Fibroblast of skin of right biceps (primary cell): ENCODE measurements at places on chromosomes 1 and 21.

- peak; percentile 23 for DNase-seq
Measured at GRCh38 chr1:45843474-45843905, 40.1 kb downstream of the MAST2 start.

DNA sequence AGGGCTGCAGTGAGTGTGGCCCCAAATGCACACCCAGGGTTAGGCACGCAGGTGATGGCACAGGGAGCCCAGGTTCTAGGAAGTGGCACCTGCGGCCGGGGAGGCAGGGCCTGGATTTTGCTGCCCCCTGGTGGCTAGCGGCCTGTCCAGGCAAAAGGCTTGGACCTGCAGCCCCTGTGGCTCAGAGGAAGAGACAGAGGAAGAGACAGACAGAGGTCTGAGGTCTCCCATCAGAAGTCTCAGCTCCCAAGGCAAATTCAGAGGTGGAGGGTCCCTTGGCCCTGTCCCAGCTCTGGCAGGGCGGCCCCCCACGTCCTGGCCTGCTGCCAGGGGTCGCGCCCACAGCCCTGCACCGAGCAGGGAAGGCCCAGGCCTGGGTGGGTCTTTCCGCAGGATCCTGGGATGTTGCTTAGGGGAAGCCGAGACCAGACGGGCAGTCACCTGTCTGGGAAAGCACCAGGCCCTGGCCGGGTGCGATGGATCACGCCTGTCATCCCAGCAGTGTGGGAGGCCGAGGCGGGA lies 8.0 kb upstream of the TNFRSF14 start:
- DNase-seq, result peak; percentile 54

DNA sequence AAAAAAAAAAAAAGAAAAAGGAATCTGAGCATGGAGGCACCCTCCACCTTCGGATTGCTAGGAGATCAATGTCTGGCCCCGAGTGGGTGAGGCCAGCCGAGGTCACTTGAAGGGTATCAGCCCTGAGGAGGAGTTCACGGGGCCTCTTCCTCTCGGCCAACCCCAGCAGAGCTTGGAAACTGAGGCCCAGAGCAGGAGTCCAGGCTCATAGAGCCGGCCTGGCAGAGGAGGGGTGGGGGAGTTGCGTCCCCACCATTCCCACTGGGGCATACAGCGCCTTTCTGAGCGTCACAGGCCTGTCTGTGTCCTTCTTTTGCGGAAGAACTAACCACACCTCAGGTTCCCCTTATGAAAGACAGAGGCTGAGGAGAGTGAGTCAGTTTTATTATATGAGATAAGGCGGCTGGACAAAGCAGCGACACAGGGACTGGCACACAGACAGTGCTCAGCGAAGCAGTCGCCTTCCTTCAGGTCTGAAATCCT lies 17.1 kb upstream of the EPHA2 start:
- peak; percentile 59 for DNase-seq

DNA sequence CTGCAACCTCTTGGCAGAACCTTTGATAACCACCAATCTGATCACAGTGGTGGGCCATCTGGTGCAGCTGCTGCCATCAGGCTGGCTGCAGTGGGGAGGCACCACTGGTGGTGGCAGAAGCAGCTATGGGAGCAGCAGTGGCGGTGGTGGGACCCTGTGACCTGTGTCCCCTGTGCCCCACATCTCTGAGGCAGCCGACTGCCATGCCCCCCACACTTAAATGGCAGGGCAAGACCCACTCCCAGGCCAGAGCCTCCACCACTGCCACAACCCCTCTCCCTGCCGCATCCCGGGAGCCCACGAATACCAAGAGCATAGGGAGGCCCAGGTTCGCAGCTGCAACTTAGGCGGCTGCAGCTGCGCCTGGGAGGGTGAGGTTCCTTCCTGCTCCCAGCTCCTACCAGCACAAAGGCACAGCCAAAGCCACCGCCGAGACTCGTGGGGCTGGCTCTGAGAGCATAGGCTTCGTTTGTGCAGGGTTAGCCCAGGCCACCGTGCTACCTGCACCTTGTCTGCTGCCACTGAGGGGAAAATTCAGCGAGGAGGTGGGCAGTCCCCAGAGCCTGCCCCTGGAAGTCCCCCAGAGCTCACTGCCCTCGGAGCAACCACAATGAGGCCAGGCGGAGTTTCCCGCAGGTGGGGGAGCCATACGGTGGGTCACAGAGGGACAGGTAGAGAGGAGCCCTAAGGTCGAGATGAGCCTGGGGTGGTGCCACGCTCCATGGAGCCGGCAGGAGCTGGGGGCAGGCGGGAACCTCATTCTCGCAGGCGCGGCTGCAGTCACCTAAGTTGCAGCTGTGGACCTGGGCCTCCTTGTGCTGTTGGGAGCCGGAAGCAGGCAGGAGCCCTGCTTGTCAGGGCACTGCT lies 518.7 kb downstream of the RWDD3 start:
- DNase-seq, result no peak

GRCh38 chr1:30947212-30947611 lies 38.7 kb upstream of the SDC3 start:
- no peak for DNase-seq

DNA sequence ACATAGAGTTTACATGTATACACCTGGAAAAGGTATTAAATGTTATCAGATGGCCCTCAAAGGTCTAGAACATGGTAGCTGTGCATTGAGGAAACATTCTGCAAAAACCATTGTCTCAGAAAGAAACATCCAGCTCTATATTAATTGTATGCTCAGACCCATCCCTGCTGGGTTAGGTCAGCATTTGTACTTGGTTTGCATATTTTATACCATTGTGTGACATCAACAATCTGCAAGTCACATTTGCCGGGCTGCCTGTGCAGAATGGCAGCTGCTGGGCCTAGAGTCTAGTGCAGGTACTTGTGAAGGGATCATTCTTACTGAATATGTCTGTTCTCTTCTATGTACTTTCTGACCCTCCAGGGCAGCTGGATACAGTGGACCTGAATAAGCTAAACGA lies 43.9 kb upstream of the LAMC2 start:
- no peak for DNase-seq

DNA sequence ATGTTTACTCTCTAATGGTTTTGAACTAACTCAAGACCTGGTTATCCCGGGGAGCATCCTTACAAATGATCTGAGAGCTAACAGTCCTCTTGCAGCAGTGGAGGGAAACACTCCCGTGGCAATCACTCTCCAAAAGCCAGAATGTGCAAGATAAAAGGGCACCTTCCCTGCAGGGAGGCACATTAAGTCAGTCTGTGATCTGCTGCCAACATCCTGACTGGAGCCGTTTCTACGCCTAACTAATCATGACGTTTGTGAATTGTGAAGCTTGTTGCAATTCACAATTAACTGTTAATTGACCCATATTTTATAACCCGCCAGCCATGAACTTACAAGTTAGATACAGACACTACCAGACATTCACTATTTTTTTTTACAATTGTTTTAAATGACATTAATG lies 52.1 kb upstream of the LGALS8 start:
- no peak for DNase-seq

DNA sequence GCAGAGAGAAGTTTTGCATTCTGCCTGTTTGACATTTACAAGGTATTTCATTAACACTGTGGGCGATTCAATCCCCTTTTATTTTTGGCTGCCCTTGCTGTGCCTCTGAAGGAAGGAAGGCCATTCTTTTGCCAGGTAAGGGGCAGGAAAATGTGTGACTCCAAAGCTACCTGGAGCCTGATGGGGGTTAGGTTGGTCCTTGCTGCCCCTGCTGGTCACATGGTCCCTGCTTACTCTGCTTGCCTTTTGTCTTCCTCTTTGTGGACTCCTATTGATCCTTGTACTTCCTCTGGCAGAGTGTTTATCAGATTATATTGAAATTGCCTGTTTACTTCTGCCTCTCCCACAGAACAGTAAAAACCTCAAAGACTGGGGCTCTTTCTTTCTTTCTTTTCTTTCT lies 65.7 kb downstream of the ST6GALNAC3 start:
- no peak for DNase-seq

DNA sequence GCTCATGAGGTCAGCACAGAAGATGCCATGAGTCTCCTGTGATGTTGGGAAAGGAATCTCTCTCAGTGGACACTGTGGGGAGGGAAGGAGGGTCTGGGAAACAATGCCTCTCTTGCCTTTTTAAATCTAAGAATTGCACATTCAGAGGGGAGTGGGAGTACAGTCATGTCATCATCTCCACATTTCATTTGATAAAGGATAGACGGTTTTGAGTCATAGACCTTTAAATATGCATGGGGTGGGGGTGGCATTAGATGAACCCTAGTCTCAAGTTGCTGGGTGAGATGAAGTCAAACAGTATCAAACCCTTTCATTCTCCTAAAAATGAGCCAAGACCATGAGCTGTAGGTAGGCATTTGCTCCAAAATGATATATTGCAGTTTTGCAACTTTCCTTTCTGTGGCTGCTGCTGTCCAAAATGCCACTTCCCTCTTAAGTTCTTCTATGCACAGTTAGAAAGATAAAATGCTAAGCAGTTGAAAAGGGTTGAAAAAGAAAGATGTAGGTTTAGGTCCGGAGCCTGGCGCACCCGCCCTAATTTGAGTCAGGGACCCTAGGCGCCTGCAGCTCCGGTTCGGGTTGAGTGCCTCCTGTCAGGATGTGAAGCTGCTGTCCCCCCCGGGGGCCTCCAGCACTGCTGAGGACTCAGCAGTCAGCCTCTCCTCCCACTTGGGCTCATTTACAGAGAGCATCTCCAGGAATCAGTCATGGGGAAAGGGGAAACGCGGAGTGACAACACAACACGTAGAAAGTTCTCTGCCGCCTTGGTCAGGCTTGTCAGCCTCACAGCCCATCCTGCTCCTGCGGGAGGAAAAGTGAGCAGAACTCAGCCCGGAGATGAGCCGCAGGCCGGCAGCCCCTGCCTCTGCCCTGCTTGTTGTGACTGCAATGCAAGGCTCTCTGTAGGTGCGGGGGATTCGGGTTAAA lies 479.3 kb upstream of the RUNX1 start:
- peak; percentile 51 for DNase-seq

DNA sequence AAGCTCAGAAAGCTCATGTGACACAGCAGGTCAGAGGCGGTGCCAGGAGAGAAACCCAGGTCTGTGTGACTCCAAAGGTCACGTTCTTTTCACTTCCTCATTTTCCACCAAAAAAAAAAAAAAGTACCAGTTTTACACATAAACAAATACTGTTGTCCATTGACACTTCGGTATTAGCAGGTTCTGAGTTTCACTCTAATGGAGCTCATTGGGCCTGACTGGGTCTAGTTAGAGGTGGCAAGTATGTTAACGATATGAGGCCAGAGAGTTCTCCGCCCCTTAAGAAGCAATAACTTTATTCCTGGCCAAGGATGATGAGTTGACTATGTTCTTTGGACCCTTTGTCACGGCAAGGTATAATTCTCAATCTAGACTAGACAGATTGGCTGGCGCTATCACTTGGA lies 30.0 kb upstream of the SDE2 start:
- no peak for DNase-seq

GRCh38 chr1:31523012-31523411 lies 53.3 kb upstream of the TINAGL1 start:
- peak; percentile 5 for DNase-seq

DNA sequence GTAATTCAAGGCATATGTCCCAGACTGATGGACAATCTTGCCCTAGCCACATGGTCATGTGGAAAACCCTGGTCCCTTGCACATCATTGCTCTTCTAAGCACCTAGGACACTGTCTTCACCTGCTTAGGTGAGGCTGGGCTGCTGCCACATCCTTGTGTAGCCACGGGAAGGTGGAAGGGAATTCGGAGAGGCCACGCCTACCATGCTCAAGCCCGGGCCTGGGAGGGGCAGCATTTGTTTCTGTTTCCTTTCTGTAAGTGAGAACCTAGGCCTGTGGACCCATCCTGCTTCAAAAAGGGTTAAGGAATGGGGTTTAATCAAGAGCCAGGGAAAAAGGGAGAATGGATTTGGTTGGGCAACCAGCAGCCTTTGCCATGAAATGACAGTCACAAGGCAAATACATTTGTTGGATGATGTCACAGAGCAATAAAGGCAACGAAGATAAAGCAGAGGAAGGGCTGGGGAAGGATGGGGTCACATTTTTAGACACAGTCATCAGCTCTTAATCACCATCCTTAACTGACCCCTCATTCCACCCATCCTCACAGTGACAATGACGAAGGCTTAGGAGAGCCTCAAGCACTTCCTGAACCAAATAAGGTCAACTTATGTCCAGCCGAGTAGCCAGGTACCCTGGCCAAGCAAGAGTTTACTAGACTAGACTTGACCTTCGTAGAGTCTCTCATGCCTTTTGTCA lies 10.1 kb upstream of the LRRC38 start:
- no peak for DNase-seq

- peak; percentile 1 for DNase-seq
Measured at GRCh38 chr1:97200595-97200994, 479.0 kb downstream of the PTBP2 start.

DNA sequence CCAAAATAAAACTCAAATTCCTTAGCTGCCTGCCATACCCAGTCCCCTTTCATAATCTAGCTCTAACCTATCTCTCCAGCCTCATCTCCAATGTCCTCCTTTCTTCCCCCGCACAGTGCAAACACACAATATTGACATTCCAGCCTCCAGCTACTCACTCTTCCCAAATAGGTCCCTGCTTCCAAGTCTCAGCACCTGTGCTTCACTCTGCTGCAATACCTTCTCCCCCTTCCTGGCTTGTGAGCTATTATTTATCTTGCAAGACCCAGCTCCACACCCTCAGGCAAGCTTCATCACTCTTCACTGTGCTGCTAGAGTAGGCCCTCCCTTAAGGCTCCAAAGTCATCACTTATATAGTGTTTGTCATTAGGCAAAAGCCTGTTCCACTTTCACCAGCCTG lies 9.7 kb downstream of the PLPP3 start:
- no peak for DNase-seq

GRCh38 chr1:183583466-183583865 lies 6.8 kb downstream of the NCF2 start:
- no peak for DNase-seq

DNA sequence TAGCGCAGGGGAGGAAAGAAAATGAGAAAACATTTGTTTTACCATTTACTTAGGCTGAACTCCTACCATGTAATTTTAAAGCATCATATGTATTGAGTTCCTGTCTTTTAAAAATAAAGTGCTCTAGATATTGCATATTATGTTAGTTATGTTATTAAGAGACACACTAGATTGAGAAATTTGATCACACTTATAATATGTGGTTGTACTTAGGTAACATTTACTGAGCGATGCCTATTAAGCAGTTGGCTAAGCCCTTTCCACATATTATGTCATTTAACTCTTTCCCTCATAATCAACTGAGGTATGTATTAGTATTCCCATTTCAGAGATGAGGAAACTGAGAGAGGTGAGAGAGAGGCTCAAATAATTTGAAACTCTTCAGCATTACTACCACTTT lies 4.5 kb upstream of the LRRC8D start:
- DNase-seq, result no peak

- peak; percentile 58 for DNase-seq
Measured at GRCh38 chr1:209651138-209651587, 1.1 kb downstream of the LAMB3 start.

DNA sequence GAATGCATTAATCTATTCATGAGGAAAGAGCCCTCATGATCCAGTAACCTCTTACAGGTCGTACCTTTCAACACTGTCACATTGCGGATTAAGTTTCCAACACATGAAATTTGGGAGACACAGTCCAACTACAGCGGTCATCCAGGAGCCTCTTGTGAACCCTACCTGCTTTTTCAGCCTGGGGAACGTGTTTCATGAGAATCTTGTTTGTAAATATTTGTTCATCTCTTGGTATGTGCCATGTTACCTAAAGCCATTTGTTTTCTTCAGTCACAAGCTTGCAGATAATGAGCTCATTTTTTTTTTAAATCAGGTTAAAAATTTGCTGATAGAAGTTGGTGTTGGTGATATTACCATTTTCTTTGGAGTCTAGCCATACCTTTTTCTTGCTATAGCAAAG lies 37.2 kb upstream of the PDC start:
- no peak for DNase-seq
